ENCODE measurements at places on chromosomes 16 and 17.

- no peak for DNase-seq
These were observed 8.4 kb downstream of the CDH11 start for GRCh38 chr16:65113441-65113840.

DNA sequence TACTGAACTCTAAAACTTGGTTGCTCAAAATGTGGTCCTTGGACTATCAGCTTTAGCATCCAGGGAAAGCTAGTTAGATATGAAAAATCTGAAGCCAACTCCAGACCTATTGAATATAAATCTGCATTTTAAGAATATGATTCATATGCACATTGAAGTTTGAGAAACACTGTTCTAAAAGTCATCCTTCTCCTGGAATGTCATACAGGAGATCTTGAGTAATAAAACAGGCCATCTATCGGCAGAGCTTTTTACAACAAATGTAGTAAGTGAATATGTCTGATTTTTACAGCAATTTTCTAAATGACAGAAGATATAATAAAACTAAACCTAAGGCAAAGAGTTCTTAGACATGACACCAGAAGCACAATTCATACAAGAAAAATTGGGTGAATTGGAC lies 140.4 kb downstream of the PMP22 start:
- DNase-seq = no peak

- DNase-seq = no peak
These were observed 62.2 kb downstream of the DHRS7C start for GRCh38 chr17:9729034-9729650.

- no peak for DNase-seq
These were observed 541 bp downstream of the ZNF18 start for GRCh38 chr17:11996722-11997146.

DNA sequence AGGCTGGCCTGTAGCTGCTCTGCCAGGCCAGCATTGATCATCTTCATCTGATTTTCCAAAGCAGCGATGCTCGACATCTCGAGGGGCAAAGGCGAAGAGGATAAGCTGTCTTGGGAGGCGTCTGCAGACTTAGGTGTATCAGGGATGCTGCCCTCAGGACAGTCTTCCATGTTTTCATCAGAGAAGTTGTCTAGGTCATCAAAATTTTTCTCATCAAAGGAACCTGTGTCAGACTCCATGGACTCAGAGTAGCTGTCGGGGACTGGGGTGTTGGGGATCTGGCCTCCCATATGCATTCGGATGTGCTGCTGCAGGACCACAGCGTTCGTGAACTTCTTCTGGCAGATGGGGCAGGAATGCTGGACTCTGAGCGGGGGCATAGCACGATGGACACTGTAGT lies 11.5 kb downstream of the SALL1 start:
- no peak for DNase-seq
